ENCODE measurements at places on chromosomes 12 and 14. TPM values are rescaled to one million over a fixed set of nuclear protein-coding genes. Genes with fewer than 3 reads are reported as not detected.

The PPP1CC gene
- total RNA-seq = 90.6 TPM

GRCh38 chr12:120659151-120659525 lies 18.7 kb downstream of the CABP1 start:
- DNase-seq = no peak

- DNase-seq = no peak
Observed at GRCh38 chr14:59601056-59601455, 24.4 kb upstream of the CCDC175 start.

The CELA1 gene
- not detected for total RNA-seq

DNA sequence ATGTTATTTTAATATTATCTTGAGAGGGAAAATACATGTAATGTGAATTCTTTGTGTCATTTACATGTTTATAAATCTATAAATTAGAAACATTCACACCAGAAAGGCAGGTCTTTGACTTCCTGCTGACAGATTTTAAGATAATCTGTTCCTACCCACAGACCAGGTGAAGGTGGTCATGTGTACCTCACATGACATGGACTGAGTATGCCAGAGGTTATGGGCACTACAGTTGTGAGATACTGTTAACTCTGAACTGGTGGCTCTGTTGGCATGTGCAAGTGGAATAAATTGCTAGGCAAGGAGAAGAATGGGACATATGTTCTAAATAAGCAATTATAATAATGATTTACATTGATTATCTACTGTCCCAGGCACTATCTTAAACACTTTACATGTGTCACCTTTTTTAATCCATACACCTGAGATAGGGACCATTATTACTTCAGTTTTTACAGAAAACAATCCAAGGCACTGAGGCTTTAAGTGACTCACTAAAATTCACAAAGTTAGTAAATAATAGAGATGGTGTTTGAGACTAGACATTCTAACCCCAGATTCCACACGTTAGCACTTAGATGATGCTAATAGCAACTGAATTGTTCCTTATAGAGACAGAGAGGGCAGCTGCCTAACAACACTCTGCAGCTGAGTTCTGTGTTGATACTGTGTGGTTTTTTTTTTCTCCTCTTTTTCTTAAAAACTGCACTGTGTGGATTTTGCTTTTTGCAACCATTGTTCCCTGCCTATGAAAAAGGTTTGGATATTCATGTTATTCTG lies 23.8 kb downstream of the SLC16A7 start:
- DNase-seq = no peak

The KIF26A gene
- 5.9 TPM for total RNA-seq

The IKBIP gene
- 15.2 TPM for total RNA-seq

DNA sequence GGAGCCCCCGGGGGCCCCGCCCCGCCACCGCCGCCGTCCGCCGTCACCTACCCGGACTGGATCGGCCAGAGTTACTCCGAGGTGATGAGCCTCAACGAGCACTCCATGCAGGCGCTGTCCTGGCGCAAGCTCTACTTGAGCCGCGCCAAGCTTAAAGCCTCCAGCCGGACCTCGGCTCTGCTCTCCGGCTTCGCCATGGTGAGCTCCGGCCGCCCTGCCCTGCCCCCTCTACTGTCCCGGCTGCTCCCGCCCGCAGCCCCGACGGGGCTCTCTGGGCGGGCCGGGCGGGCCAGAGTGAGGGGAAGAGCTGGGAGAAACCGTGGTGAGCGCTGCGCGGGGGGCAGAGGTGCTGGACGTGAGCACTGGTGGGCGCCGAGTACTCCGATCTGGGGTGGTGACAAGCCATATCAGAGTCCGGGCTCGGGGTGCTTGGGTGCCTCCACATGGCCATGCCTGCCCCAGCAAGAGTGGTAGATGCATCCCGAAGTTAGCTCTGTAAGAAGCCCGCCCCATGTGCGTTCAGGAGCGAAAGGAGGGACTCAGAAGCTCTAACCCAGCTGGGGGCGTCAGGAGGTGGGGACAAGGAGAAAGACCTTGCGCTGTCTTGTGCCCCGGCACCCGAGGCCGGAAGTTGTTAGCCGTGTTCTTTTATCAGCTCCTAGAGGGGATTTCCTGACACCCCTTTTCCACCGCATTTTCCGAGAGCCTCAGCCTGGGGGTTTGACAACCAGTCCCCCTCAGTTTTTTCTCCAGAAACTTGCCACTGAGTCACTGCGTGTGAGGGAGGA lies 717 bp downstream of the ORAI1 start:
- DNase-seq = peak; percentile 86

GRCh38 chr12:50073712-50074111 lies 11.4 kb upstream of the SMARCD1 start:
- no peak for DNase-seq

The CHGA gene
- not detected for total RNA-seq

- DNase-seq = no peak
Observed at GRCh38 chr12:2687058-2687457, 107.7 kb upstream of the FKBP4 start.

DNA sequence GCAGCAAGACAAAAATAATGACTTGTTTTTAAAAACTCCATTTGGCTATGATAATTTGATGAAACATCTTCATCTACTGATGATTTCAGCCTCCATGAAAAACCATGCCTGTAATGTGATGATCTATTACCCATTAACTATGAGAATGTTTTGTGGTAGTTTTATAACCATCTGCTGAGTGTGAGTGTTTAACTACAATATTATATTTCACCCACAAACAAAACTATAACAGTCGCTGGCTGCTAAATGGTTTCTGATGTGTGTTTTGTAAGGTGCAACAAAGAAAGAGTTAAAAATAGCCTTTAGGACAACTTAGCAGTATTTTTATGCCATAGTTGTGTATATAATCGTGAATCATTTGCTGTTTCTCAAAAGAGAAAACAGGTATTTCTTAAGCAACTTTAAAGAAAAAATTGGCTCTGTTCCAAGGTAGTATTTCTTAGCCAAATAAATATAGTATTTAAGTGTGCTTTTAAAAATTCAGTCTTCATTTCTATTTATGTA lies 4.9 kb downstream of the PTHLH start:
- DNase-seq = no peak

DNA sequence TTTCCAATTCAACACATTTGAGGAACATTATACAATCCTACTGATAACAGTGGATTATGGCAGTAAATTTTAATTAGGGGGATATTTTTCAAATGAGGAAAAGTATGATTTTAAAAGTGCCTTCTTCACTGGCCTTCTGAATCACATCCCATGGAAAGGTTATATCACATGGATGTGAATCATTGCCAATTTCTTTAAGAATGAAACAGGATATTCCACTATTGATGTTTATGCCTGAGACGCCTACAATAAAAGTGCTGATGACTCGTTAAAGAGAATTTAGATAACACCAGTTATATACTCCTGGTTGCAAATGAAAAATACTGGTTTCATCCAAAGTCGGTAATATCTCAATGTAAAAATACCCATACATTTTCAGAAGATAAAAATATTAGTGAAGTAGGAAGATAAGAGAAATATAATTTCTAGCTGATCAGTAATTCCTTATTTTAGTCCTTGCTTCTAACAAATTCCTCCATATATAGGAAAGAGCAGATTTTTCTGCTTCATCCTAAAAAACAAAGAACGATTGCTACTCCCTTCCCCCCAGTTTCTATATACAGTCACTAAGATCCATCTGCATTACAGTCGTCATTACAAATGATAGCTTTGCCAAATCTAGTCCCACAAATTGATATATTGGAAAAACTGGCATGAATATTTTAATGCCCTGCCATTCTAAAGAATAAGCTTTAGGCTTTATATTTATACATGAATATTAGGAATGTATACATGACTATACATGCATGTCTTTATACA lies 139.5 kb upstream of the SOX5 start:
- DNase-seq = no peak

DNA sequence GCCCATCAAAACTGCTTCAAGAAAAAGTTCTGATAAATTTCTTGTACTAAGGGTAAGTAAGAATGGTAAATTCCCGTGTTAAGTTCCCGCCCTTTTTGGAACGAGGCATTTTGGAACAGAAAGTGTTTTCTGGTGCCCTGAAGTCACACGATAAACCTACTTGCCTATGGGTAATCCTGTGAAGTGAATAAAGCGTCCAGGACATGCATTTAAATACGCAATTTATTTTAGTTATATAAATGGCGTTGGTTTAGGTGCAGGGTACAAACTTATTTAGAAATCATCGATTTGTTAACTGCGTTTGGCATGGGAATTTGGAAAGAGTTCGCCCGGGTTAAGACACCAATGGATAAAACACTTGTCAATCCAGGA lies 715 bp upstream of the RAP1B start:
- DNase-seq = no peak

The LRP1 gene
- 261 TPM for total RNA-seq

DNA sequence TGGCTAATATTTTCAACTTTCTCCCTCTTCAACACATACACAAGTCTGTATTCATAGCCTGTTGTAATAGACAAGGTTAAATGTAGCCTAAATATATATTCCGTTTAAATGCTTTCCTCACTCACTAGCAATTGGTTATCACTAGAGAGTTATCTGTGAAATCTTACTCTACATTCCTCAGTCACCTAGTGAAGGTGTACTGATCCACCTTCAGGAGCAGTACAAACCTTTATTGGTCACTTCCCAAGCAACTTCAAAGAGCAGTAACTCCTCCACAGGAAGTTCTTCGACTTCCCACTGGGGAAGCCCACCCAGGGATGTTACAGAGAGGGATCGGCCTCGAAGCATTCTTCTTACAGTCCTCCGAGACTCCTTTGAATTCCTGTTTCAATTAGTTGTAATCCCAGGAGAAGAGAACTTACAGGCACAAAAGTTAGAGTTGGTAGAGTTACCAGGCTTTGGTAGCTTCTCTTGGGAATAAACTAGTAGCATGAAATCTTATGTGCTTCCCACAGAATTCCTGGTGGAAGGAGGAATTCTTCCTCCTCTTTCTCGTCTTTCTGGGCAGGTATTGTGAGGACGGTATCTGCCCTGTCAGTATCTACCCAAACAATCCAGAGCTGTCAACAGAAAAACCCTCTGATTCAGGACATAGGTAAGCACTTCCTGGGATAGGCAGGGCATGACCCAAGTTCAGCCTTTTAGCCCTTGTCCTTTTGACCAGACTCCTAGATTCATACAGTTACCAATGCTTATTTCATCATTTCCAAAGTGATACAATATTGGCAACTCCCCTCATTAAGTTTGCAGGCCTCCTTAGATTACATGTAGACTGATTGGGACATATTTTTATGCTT lies at the start of gene GYS2:
GYS2 (minus strand) TSS at position 603 of the 857 bp plus-strand sequence; CDS start at position 348, 255 bp downstream.
- DNase-seq = no peak

The NYNRIN gene
- 16.6 TPM for total RNA-seq

DNA sequence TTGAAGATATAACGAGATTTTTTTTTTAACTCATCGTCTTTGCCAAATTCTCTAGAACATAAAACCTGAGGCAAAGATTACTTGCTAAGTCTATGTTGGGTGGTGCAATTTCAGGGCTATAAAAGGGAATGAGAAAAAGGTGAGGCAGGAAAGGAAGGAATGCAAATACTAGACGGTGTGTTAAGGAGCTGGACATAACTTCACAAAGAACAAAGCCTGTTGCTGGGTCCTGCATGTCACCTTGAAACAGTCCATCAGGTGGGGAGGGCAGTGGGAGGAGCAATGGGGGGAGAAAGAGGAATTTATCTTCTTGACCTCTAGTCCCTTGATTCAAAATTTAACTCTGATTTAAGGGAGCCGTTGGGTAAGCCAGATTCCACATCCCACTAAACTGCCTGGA lies 16.1 kb upstream of the DUSP6 start:
- DNase-seq = no peak

The RNASE12 gene
- total RNA-seq = not detected

DNA sequence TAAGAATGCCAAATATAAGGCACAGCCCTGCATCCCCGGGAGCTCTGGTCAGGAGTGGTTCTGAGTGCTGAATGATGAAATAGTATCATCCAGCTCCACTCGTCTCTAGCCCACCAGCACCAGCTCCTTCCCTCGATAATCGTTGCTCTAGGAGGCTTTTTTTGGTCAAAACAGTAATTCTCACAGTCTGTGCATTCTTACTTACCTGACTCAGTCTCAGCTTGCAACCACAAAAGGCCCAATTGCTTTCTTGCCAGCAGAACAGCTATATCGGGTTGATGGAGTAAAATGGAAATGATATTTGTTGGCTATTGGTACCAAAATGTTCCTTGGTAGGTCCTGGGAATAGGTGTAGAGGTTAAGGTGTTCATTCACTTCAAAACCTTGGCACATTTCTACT lies 94.8 kb downstream of the BMP4 start:
- DNase-seq = no peak

GRCh38 chr12:64522316-64522715 lies 70.4 kb downstream of the TBK1 start:
- no peak for DNase-seq

GRCh38 chr14:74945852-74946658 lies 9.3 kb downstream of the PGF start:
- DNase-seq = peak; percentile 86

The PAWR gene
- 73.5 TPM for total RNA-seq

- no peak for DNase-seq
Observed at GRCh38 chr12:68479896-68480291, 130.8 kb upstream of the RAP1B start.

The SLC22A17 gene
- total RNA-seq = 12.1 TPM

DNA sequence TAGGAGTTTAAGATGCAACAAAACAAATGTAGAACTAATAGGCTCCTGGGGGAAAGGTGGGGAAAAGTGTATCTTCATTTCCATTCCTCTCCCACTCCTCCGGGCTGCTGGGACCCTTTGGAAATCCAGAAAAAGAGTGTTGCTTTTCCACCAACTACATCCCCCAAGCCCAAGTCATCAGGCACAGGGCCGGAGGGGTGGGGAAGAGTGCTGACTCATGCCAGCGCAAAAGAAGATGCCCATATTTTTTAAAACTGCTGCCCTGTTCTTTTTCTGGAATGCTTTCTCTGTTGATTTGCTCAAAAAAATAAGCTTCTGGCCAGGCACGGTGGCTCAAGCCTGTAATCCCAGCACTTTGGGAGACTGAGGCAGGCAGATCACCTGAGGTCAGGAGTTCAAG lies 70.9 kb downstream of the TBK1 start:
- no peak for DNase-seq

- no peak for DNase-seq
Observed at GRCh38 chr12:13576935-13577500, 380.5 kb downstream of the EMP1 start.

The CIROP gene
- not detected for total RNA-seq

The SERPINA12 gene
- not detected for total RNA-seq

DNA sequence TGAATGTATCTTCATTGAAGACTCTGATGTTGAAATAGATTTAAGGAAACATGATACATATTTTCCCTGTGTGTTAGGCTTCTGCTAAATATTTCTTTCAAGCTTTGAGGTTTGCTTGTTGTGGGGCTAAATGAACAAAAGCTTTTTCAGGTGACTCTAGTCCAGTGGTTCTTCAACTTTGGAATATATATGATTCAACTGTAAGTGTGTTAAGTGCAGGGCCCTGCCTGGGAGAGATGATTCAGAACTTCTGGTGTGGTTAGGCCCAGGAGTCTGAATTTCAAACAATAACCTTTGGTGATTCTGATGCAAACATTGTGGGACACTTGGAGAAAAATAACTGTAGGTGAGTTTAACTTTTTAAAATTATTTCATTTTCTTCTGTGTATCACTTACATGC lies 93.0 kb downstream of the TRHDE start:
- DNase-seq = no peak
